AML-193 (cell line): ENCODE measurements at places on chromosomes 6 and 20.

DNA sequence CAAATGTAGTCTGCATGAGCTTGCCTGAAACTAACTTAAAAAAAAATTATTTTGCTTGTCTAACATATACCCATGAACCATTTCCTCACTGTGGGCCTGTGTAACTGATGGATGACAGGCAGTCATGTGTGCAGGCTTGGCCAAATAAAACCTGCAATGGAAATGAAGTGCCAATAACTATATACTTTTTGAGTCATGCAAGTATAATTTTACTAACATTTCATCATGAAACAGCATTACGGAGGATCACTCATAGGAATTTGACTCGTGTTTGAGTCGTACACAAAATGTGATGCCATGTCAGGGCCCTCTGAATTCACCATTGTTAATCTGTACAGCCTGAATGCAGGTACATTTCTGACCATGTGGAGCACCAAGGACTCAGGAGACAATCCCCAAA lies 46.6 kb downstream of the HDDC2 start:
- no peak for DNase-seq

DNA sequence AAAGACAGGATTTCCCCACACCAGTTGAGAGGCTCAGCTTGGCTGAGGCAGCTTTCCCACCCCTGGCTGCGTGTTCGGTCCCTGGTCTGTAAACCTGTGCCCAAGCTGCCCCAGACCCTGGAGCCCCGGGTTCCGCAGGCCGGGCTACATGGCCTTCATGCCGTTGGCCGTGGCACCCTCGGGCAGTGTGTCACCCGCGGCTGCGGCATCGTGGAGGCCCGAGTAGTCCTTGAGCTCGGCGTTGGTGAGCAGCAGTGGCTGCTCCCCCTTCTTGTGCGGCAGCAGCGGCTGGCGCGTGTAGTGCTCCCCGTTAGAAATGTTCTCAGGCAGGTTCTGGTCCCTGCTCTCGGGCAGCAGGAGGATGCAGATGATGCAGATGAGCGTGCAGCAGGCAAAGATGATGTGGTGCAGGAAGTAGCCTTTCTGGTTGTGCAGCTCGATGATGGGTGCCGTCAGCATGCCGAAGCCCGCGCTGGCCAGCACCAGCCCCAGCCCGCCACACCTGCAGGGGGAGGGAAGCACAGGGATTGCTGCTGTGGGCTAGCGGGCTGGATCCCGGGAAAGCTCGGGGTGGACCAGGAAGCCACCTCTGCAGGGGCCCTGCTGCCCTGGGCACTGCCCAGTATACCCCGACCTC lies 14.3 kb downstream of the PSMG4 start:
- DNase-seq, result no peak

- DNase-seq, result no peak
Measured at GRCh38 chr6:85251300-85251699, 198.6 kb upstream of the NT5E start.

DNA sequence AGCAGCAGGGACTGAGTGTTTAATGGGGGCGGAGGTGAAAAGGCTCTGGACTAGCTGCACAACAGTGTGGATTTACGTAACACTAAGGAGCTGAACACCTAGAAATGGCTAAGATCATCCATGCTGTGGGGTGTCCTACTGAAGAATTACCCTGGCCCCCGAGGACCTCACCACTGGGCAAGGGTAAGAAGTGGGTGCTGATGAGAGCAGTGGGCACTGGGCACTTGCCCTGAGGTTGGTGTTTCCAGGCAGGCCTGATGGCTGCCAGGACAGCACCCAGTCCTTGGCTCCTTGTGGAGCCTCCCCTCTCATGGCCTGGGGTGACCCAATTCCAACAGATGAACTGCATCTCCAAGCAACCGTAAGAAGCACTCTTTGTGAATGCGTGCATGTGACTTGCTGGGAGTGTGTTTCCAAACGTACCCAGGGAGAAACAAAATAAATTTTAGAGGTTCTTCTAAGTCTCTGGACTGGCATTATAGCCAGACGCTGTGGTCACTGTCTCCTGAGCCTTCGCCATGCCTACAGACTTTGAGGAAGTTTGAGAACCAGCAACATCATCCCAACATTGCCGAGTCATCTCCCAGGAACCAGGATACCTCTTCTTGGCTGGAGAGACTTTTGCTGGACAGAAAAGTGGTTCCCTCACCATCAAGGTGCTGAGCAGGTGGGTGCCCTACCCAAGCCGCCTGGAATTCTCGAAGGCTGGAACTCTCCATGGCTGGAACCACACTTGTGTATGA lies 245.9 kb downstream of the ERMARD start:
- DNase-seq, result no peak

DNA sequence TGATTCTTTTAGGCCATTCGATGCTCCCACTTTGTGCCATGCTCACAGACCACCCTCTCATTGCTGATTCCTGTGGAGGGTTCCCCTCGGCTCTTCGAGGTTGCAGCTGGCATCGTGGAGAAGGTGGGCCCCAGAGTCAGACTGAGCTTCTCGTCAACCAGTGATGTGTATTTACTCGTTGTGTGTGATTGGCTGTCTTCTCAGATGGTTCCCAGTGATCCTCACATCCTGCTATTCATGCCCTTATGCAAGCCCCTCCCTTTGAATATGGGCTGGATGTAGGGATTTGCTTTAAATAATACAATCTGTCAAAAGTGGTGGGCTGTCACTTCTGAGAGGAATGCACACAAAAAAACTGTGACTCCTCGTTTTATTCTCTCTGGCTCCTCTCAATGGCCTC lies 99.6 kb upstream of the ENPP5 start:
- no peak for DNase-seq

GRCh38 chr6:9494864-9495263 lies 920.0 kb downstream of the TFAP2A start:
- no peak for DNase-seq

DNA sequence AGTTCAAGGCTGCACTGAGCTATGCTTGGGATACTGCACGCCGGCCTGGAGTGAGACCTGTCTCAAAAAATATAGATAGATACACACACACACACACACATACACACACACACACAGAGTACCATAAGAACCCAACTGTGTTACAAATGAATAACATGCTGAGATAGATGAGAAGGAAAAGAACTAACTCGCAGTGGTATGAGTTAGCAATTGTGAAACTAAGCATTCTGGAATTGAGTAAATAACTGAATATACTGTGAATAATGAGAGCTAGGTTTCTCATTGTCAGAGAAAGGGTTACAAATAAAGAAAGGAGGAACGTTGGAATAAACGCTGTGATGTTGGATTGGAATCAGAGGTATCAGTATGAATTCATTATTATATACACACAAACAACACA lies 14.6 kb upstream of the FAXC start:
- DNase-seq, result no peak

- no peak for DNase-seq
Measured at GRCh38 chr6:152874846-152875568, 107.8 kb downstream of the FBXO5 start.

DNA sequence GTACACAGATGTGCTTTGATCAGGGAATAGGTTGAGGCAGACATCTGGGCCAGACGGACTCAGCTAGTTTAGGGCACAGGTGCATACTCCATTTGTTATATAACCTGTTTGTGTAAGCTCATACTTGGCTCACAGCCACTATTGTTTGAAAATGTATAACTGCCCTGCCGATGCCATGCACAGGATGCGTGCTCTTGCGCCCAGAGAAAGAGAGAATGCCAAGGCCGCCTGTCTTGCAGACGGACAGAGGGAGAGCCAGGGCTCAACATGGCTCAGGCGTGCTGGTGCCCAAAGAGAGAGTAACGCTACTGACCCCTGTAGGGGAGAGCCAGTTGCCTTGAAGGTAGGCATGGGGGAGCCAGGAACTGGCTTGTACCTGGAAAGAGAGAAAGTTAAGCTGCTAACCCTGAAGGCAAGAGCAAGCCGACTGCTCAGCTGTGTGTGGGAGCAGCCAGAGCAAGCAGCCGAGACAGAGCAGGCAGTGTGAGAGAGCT lies 57.7 kb downstream of the FAM229B start:
- no peak for DNase-seq

- DNase-seq, result no peak
Measured at GRCh38 chr6:71259888-71260604, 28.6 kb upstream of the OGFRL1 start.

DNA sequence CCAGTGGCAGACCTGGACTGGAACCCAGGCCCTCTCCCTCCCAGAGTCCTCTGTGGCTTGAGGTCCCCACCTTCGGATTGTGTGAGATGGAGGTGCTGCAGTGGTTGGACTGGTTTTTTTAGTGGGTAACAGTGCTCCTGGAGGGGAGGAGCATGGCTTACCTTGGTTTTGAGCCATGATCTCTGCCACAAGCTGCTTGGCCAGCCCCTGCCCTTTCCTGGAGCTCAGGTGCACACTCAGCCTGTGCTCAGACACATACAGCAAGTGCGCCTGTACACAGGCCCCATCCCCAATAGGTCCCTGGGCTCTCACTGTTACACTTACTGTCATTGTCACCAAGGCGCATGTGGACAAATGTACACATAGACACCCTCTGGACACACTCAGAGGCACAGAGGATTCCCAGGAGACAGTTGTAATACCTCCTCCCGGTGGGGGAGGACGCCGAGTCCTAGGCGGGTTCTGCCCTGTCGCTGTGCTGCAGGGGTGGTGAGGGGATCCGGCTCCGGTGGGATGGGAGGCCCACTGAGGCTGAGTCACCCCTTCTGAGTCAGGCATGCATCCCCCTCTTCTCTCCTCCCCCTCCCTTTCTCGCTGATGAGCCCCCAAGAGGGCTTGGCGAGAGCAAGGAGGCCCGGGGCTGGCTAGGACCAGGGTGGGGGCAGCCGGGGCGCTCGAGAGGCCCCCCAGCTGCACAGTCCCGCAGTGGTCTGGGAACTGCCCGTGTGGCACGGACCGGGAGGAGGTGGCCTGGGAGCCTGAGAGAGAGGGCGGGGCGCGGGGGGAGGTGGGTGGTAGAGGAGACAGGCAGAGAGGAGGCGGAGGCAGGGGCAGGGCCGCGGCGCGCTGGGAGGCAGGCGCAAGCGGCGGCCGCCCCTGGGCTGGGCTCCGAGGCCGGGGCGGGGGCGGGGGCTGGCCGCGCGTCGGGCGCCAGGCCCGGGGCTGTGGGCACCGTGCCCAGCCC lies 522 bp upstream of the EPB41L1 start:
- no peak for DNase-seq

GRCh38 chr6:5752391-5752680 lies 254.4 kb downstream of the NRN1 start:
- no peak for DNase-seq

DNA sequence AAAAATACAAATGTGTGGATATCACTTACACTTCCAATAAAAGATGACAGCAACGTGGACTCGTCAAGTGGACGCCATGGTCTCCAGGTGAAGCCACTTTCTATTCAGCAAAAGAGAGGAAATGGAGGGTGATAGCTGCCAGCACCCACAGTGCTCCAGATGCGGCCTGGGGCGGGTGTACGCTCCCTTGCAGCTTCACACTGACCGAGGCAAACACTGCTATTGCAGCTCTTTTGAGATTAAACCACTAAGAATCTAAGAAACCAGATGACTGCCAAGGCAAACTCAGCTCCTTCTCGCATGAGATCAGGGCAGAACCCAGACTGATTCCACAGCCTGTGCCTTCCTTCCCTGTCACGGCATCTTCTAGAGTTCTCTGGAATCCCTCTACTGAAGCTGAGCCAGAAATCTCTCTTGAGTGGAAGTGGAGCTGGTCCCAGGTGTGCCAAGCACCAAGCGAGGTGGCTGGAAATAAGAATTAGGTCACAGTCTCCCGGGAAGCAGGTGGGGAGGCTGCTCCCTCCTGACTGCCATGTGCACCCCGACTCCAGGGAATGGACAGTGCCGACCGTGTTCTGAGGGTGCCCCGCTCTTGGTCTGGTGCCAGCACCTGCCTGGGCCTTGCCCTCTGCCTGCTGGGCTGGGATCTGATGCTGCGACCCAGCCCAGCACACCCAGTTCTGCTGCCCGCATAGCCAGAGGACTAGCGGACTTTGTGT lies 90.1 kb upstream of the AFDN start:
- DNase-seq, result no peak

DNA sequence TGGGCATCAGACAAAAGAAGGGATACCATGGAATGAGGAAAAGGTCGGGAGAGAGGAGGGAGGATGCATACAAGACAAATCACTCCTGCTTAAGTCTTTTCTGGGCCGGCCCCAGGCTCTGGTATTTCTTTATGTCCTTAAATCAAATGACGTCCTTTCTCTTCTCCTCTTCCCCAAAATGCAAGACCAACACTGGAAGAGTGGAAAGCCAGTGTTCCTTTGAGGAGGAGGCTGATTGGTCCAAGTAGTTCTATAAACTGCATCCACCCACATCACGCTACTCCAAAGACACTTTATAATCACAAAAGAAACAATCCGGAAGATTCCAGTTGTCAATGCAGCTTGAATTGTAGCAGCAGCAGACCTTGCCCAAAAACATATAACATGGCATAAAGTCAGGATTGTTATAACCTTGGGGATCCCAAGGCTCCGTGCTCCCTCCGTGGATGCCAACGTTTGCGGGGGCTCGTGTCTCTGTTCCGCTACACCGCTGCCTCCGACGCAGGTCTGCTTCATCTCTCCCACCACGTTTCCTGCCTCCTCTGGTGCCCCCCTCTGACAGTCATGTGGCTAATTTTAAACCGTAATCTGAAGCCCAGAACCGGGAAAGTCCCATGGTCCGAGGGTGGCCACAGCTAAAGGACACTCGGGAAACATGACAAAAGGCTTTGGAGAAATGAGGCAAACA lies 47.1 kb downstream of the MCUR1 start:
- DNase-seq, result no peak

DNA sequence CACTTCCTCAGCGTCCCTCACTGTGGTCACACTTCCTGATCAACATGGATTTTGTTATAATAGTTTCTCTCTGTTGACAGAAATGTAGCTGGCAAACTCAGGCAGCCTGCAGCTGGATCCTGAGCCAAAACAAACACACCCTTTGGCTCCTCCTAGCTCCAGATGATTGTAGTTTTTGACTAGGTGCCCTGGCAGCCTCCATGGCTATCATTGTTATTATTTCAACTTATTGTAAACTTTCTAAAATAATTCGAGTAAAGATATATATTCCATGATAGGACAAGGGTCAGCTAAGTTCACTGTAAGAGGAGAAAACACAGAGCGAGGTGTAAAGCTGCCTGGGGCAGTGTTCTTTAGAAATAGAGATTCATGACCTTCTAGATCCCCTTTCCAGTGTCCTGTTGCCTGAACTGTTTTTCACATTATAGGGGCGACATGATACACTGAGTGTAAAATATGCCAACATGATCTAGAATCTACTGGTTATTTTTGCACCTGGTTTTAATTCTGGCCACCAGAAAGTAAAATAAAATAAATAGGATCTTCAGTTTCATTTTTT lies 98.2 kb upstream of the HDGFL1 start:
- DNase-seq, result no peak

GRCh38 chr20:24756292-24757025 lies 192.6 kb upstream of the CST7 start:
- DNase-seq, result no peak

GRCh38 chr20:25223765-25224720 lies 23.8 kb upstream of the PYGB start:
- no peak for DNase-seq

GRCh38 chr6:54060286-54060685 lies 51.0 kb upstream of the MLIP start:
- DNase-seq, result no peak

DNA sequence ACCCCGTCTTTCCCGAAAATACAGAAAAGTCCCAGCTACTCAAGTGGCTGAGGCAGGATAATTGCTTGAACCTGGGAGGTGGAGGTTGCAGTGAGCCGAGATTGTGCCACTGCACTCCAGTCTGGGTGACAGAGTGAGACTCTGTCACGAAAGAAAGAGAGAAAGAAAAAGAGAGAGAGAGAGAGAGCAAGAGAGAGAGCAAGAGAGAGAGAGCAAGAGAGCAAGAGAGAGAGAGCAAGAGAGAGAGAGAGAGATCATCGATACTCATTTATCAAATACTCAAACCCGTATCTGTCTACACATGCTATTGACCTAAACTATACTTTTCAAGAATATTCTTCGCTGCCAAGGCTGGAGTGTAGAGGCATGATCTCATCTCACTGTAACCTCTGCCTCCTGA lies 28.2 kb upstream of the SALL4 start:
- DNase-seq, result no peak
